H1 (cell line): ENCODE measurements at places on chromosomes 2 and 18. TPM values are rescaled to one million over a fixed set of nuclear protein-coding genes. Genes with fewer than 3 reads are reported as not detected.

GRCh38 chr18:59996370-59996966, 96.7 kb downstream of the PMAIP1 start:
- no peaks in the 10 kb centered on the region for H3K36me3 ChIP-seq
- H3K4me1 ChIP-seq = no peaks in the 10 kb centered on the region
- DNase-seq = no peak
- H3K4me3 ChIP-seq = no peak overlapping the region
- no peaks in the 10 kb centered on the region for H3K27me3 ChIP-seq
- H3K27ac ChIP-seq = no peak overlapping the region

CMPK2 gene
- total RNA-seq = 0.28 and 0.31 TPM in 2 replicates

DNA sequence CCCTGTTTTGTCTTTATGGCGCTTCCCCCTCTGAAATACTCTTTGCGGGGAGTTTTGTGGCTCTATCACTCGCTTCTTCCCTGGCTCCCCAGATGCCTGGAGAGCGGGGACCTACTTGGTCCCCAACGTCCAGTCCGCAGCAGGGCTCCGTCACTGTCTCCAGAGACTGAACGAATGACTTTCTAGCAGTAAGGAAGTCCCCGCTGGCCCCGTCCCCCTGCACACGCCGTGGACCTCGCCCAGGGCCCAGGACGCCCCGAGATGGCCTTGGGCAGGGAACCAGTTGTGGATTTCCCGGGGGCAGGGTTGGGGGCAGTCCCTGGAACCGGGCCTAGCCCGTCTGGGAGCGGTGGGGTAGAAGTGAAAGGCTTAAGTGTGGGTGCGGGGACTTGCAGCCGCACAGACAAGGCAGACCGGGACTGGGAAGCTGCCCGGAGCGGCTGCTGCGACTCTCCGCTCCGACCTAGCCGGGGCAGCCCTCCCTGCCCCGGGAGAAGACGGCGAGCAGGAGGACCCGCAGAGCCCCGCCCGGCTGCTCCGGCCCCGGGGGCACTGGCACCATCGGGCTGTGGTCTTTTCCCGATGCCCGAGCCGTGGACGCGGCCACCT, 821 bp upstream of the EPHA4 start:
- no peak overlapping the region for H3K27ac ChIP-seq
- no peaks in the 10 kb centered on the region for H3K36me3 ChIP-seq
- peak overlapping the region; percentile 74 for H3K4me3 ChIP-seq
- DNase-seq = peak; percentile 66
- H3K27me3 ChIP-seq = peaks cover 3% of the 10 kb centered on the region

DNA sequence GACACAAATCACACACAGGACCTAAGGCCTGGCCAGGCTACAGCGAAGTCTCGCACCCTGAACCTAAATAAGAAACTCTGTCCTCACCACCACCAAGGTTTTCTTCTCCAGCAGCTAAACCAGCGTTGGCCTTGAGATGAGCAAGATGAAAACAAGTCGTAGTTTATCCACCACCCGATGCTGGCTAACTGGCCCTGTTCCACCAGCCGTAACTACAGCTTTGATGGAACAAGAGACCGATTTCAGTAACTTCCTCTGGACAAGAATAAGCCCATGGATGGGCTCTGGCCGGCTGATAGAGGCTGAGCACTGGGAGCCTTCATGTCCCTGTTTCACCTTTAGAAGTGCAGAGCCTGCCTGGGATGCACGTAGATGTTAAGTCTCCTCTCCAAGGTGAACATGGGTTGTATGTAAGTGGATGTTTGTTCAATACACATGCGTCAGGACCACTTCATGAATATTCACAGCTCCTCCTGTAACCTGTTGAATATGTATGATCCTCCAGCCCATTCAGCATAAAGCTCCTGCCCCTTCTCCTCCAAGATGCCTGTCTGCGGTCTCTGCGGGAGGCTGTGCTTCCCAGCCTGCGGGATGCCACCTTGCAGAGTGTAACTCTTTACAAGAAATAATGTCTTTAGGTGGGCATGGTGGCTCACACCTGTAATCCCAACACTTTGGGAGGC, 24.2 kb downstream of the ADI1 start:
- no peaks in the 10 kb centered on the region for H3K27me3 ChIP-seq

DNA sequence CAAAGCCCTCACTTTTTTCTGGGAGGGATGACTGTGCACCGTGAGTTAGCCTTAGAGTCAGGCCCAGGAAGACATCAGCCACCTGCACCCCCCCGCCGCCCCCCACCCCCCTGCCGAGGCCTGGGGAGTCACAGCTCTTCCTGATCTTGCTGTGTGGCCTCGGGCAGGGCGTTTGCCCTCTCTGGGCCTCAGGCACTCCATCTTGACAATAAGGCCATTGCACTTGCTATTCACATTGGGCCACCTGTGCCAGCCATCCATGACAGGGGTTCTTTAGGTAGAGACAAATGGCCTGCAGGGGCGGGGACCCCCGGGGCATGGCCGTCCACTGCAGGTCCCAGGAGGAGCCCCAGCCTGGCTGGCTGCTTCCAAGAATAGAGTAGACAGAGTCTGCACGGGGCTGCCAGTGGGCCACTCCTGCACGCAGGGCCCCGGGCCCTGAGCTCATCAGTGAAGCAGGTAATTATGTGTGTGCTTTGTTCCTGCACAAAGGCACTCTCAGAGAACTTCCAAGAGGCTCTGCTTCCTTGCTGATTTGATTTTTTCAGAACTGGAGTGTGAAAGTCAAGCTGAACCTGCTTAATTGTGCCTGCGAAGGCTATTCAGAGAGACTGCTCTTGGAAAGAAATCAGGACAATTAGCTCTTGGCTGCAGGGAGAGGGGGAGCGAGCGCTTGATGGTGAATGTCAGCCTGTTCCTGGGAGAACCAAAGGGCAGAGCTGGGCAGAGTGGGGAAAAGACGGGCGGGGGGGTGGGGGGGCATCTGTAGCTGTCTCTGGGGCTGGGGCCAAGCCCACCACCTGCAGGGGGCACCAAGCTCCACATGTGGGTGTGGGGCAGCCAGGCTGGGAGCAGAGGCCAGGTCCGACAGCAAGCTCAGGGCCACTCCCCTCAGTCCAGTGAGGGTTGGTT, 40.3 kb downstream of the RRM2 start:
- H3K36me3 ChIP-seq = no peaks in the 10 kb centered on the region
- H3K4me1 ChIP-seq = no peaks in the 10 kb centered on the region
- H3K27ac ChIP-seq = no peak overlapping the region
- no peak overlapping the region for H3K4me3 ChIP-seq

RESP18 gene
- not detected in 2 replicates for total RNA-seq

DNA sequence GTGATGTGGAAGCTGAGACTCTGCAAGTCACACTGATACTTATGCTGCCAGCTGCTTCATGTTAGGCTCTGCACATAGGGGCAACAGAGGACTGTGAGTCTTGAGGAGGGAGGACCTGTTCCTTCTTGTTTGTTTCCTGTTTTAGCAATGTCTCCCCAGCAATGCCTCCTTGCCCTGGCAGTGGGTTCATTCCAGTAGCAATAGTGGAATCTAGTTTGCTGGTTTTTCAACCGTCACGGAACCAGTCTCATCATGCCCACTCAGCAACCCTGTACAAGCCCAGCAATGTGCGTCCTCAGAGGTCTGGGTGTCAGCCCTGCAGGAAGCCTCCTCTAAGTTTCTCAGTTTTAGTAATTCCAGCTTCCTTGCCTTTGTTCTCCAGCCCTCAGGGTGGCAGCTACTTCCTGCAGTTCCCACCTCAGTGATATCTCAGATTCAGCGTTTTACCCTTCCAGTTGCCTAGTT, 20.5 kb upstream of the ITGB6 start:
- H3K36me3 ChIP-seq = no peaks in the 10 kb centered on the region
- no peak overlapping the region for H3K4me3 ChIP-seq
- peaks cover 5% of the 10 kb centered on the region; the same call in 1 of the 2 replicates for H3K4me1 ChIP-seq
- H3K27me3 ChIP-seq = no peaks in the 10 kb centered on the region
- no peak overlapping the region for H3K27ac ChIP-seq

GRCh38 chr2:228507870-228508269, 326.4 kb upstream of the SPHKAP start:
- peaks cover 10% of the 10 kb centered on the region for H3K4me1 ChIP-seq
- no peaks in the 10 kb centered on the region for H3K27me3 ChIP-seq
- H3K27ac ChIP-seq = peak overlapping the region; percentile 29; the same call in 1 of the 2 replicates

GRCh38 chr18:75363446-75364225, 63.9 kb downstream of the SMIM21 start:
- H3K4me3 ChIP-seq = no peak overlapping the region
- H3K36me3 ChIP-seq = no peaks in the 10 kb centered on the region
- no peak overlapping the region for H3K27ac ChIP-seq
- no peaks in the 10 kb centered on the region for H3K27me3 ChIP-seq
- DNase-seq = no peak

DNA sequence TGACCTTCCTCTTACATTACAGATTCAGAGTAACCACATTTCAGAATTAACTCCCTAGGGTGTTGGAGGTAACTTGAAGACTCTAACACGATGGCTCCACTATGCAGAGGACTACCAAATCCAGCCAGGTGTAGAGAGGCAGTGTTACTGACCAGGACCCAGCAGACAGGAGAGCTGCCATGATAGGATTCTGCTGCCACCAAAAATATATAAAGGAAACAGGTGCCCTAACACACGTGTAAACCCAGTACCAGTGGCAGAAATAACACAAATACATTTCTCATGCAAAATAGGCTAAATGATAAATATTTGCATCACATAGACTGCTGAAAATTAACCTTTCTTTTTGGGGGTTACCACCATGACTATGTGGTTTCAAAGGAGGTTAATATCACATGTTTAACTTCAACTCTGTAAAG, 7.0 kb downstream of the ZBTB14 start:
- no peak overlapping the region for H3K27ac ChIP-seq
- peaks cover 6% of the 10 kb centered on the region; the same call in 1 of the 2 replicates for H3K4me1 ChIP-seq
- no peak for DNase-seq
- no peaks in the 10 kb centered on the region for H3K27me3 ChIP-seq
- H3K36me3 ChIP-seq = peaks cover 13% of the 10 kb centered on the region; the same call in 1 of the 2 replicates

GRCh38 chr2:197857476-197858107, 53.2 kb downstream of the PLCL1 start:
- no peak overlapping the region for H3K27ac ChIP-seq
- DNase-seq = no peak
- H3K4me1 ChIP-seq = no peaks in the 10 kb centered on the region
- H3K27me3 ChIP-seq = no peaks in the 10 kb centered on the region
- no peak overlapping the region for H3K4me3 ChIP-seq
- H3K36me3 ChIP-seq = no peaks in the 10 kb centered on the region

EVA1A gene
- total RNA-seq = 1.2 and 4.3 TPM in 2 replicates

- no peaks in the 10 kb centered on the region for H3K27me3 ChIP-seq
- H3K27ac ChIP-seq = no peak overlapping the region
- H3K4me3 ChIP-seq = no peak overlapping the region
- no peaks in the 10 kb centered on the region for H3K36me3 ChIP-seq
Measured at GRCh38 chr18:38257661-38258060, 692.1 kb upstream of the CELF4 start.

DNA sequence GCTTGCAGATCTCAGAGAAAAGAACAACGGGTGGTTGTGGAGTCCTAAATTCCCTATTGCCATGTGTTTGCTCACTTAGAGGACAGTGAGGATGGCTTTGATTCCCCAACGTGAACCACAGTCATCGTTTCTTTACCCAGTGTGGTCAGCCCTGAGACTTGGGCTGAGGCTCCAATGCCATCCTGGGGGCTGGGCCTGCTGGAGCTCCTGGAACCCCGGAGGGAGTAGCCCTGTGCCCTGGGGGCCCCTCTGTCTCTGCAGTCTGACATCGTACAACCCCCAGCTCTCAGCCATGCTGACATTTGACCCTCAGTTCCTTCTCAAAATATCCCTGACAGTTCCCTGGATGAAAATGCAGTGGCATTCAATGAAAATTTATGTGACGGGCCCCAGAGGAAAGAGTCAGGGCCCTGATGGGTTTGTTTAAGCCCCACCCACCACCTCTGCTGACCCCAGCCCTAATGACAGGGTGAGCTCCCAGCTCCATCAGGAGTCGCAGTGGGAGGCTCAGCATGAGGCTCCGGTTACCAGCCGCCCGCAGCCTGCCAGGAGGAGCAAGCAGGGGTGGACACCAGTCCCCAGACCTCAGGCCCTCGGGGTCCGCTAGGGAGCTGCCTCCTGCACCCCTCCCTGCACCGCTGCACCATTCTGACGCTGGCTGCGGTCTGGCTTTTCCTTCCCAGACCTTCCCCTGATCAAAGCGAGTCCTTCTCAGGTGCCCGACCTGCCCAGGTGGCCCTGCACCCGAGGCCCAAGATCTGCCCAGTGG, 120.9 kb downstream of the TWIST2 start:
- no peak for DNase-seq
- H3K36me3 ChIP-seq = no peaks in the 10 kb centered on the region
- no peak overlapping the region for H3K27ac ChIP-seq
- H3K4me1 ChIP-seq = no peaks in the 10 kb centered on the region

SLC19A3 gene
- total RNA-seq = 5.9 and 9.8 TPM in 2 replicates

POU3F3 gene
- total RNA-seq = 0.09 and 0.10 TPM in 2 replicates

MC4R gene
- not detected in 2 replicates for total RNA-seq

DNA sequence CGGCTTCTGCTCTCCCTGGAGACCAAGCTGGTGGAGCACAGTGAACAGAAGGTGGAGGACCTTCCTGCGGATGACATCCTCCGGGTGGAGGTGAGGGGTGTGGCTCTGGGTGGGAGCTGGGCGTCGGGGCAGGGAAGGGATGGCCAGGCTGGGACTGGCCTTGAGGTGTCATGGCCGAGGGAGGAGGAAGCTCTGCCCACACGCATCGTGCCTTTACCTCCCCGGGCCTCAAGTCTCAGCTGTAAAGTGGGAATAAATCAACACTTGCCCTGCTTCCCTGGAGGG, 98.2 kb downstream of the DYSF start:
- DNase-seq = no peak
- H3K4me1 ChIP-seq = no peaks in the 10 kb centered on the region
- H3K4me3 ChIP-seq = no peak overlapping the region
- no peaks in the 10 kb centered on the region for H3K27me3 ChIP-seq

DNA sequence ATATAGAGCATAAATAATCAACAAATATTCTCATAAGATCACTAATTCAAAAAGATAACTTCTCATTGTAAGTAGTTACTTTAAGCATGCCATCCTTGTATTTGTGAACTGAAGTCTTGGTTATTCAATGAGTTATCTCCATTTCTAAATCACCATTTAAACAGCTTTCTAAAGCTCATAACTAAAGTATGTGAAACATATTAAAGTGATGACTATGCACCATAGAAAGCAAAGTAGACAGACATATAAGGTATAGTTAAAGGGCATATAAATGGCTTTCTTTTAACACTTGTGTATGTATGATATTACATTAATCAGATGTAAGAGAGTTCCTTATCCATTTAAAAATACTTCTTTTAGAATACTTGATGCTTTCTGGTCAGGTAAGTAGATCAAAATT, 83.5 kb downstream of the IKZF2 start:
- DNase-seq = no peak
- no peak overlapping the region for H3K4me3 ChIP-seq
- H3K36me3 ChIP-seq = no peaks in the 10 kb centered on the region
- H3K27ac ChIP-seq = no peak overlapping the region
- no peaks in the 10 kb centered on the region for H3K27me3 ChIP-seq

- no peaks in the 10 kb centered on the region for H3K36me3 ChIP-seq
- H3K27ac ChIP-seq = no peak overlapping the region
- H3K4me3 ChIP-seq = no peak overlapping the region
Measured at GRCh38 chr2:65658881-65659280, 226.5 kb upstream of the SPRED2 start.

DNA sequence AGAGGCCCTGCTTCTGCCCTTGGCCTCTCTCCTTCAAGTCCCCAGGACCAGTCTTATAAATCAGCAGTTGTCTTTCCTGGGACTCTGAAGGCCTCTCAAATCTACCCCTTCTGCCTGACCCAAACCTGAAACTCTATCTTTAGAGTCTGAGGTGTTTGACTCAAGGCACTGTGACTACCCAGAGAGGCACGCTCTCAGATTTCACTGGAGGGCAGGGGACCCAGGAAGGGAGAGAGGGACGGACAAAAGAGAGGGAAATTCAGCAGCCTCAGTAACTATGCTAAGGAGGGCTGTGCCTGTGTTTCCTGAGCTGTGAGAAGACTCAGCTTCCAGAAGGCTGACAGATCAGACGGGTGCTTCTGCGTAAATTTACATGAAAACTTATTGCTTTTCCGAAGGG, 217.8 kb downstream of the HAUS1 start:
- peaks cover 6% of the 10 kb centered on the region for H3K4me1 ChIP-seq
- no peaks in the 10 kb centered on the region for H3K27me3 ChIP-seq
- no peaks in the 10 kb centered on the region for H3K36me3 ChIP-seq
- no peak overlapping the region for H3K4me3 ChIP-seq
- no peak overlapping the region for H3K27ac ChIP-seq
